ENCODE measurements at places on chromosomes 4 and X.

DNA sequence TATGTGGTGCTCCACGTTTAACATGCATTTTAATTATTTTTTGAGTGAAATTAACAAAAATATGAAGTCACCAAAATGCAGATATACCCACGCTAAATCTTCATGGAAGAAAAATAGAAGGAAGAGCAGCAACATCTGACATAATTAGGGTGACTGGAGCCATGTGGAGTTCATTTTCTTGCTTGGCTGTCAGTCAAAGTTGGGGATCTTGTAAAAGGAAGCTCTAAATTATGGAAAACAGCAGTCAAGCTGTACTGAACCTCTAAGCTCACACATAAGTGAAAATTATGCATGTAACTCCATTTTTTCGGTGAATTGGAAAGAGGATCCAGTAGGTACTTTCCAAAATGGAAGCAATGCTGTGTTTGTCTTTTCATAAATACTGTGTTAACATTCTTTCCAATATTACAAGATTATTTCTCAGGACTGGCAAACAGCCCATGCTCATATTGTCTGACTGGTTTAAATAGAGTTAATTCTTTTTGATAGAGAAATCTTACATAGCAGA is 9.7 kb upstream of the PDGFC start:
- no peak for DNase-seq

- no peak for DNase-seq
Measured at GRCh38 chrX:2627272-2627867, 63.7 kb upstream of the CD99 start.

DNA sequence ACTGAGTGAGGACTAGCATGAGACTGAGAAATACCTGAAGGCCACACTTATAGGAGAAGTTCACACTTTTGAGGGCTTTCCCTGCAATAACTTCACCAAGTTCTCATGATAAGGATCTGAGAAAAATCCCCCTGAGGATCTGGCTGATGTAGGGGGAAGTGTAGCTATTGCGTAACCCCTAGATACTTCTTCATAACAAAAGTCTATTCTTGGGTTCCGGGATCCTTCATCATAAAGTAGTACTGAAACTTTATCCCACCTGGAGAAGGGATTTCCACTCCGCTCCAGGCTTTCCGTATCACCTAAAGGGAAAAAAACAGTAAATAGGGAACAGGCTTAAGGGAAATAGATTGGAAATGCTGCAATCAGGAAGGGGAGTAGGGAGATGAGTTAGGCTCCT is 13.3 kb downstream of the USP27X start:
- DNase-seq = no peak

DNA sequence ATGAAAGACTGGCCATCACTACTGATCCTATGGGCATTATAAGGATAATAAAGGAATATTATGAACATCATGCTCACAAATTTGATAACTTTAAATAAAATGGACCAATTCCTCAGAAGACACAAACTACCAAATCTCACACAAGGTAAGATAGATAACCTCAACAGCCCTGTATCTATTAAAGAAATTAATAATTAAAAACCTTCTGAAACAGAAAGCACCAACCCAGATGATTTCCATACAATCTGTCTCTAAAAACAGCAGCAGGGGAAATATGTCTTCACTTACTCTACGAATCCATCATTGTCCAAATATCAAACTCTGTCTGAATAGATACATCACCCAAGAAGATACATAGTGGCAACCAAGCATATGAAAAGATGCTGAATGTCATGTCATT is 55.2 kb downstream of the LCORL start:
- no peak for DNase-seq

DNA sequence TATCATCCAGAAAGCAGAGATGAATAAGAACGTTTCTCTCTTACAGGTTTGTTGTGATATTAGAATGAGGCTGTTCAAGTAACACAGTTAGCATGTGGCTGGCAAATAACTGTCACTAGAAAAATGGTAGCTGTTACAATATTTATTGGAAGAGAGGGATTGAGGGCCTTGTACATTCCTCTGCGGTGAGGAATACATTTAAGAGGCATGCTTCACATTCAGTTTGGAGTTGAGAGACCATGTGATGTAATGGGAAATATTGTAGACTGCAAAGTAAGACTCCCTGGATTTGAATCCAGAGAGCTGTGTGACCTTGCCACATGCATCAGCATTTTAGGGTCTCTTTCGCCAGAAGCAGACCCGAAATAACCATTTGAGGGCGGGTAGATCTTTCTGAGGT is 104.8 kb upstream of the KIT start:
- no peak for DNase-seq

DNA sequence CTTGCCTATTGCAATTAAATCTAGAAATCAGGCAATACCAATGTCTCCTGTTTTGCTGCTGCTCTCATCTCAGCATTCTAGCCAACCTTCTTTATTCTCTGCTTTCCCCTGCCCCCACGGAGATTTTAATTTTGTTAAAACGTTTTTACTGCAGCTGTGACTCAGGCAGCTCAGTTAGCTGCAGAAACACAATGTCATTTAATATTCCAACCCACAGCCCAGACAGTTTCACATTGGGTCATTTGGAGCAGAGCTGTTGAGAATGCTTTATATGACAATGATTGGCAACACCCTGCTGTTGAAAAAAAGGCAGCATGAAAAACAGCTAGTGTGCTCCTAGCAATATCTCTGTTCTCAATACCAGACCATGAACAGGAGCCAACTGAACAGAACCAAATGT is 12.6 kb upstream of the SLC10A4 start:
- no peak for DNase-seq

DNA sequence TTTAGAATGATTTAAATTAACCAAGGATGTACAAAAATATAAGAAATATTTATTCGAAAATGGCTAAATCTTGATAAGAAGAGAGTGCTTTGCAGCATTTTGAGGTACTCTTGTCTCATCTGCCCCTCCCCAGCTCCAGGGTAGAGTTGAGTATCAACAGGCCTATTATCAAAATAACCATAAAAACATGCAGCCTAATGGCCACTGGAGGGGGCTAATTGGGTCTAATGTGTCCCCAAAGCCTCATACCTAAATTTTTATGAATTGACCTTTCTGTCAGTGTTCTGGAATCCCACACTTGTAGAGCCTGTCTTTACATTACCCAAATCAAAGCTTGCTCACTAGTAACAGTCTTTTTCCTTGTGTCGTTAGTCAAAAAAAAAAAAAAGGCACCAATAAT is 544.9 kb upstream of the CPXCR1 start:
- DNase-seq = no peak

GRCh38 chr4:75555294-75556164 is at the start of gene ODAPH:
Gene ODAPH, plus strand, starts transcription at chr4:75556066. Its CDS starts 17 bp downstream, at chr4:75556083.
- DNase-seq = no peak

DNA sequence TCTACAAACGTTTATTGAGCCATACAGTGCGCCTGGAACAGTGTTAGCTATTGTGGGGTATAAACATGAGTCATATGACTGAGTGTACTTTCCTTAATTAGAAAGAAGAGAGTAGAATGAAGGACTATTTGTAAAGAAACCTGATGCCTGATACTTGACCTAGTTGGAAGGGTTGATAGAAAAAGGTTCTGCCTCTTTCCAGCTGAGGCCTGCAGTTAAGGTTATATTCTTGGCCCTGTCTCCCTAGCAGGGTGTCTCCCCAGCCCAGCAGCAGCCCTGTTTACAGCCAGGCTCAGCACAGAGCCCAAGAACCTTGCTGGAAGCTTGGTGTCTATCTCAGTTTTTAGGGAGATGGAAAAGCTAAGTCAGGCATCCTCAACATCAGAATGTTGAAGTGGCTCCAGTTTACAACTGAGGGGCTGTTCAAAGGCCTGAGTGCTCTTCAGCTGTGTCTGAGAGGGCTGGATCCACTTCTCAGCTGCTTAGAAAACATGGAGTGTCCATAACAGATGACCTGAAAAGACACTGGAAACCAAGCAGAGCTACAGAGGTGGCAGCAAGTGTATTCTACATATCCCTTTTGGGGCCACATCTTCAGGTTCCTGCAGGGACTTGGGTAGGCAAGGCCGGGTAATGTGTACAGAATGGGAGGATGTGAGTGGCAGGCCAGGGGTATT is 21.6 kb downstream of the NYX start:
- DNase-seq = no peak
